ENCODE measurements at places on chromosomes 16 and 17.

DNA sequence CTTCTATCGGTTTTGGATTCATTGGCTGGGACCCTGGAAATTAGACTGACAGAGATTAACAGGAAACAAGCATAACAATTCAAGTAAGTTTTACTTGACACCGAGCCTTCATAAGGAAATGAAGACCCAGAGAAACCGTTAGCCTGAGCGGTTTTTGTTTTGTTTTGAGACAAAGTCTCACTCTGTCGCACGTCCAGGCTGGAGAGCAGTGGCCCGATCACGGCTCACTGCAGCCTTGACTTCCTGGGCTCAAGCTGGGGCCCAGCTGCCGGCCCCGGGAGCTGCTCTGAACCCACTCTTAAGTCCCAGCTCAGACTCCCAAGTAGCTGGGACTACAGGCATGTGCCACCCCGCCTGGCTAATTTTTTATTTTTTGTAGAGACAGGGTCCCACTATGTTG lies 321.3 kb downstream of the SEC14L1 start:
- no peak for DNase-seq

DNA sequence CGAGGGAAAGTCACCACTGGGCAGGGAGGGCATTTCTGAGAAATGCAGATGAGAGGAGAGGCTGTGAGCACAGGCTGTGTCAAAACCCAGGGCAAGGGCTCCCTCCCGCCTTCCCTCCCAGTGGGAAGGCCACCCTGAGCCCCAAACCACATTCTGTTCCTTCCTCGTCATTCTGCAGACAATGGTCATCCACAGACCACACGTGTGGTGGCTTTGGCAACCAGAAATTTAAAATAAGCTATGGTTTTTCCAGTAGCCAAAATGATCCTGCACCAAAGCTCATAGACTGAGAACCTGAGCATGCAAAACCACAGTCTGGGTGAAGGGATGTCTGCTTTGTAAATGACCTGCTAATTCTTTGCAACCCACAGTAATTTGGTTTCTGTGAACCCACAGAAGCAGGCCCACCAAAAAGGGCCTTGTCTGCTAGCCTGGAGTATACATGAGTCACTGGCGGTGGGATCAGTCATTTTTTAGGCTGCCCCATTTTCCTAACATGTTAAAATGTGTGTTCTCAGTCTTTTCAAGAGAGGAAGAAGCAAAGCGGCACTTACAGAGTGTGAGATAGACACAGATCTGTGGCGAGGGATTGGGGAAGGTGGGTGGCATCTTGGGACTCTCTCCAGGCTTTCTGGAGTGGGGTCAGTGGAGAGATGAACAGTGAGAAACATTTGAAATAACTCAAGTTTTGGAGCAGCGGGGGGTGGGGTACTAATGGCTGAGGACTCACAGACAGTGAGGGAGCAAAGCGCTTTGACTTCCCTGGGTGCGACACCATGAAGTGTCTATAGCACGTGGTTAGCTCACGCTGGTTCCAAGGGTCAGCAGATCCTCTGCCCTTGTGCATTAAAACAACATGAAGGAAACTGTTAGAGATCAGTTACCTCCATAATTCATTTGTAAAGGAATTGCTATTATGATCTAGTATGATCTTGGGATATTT lies 20.5 kb downstream of the GRB7 start:
- DNase-seq: no peak

- DNase-seq: no peak
These were observed 176.4 kb upstream of the KCNJ16 start for GRCh38 chr17:69898601-69899000.

DNA sequence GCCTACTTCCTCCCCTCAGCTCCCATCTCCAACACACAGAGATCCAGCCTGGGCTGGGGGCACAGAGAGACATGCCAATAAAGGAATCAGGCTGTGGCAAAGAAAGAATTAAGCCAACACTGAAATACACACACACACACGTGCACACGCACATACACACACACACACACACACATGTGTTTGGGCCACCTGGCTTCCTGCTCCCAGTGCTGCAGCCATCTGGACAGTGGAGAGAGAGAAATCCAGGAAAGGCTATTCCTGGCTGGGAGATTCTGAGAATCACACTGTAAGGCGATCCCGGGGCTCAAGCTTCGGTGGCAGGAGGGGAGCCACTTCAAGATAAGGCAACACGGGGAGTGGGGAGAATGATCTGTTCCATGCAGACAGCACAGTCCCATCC lies 72.4 kb downstream of the NOG start:
- no peak for DNase-seq

GRCh38 chr16:53991754-53992378 lies 287.9 kb downstream of the FTO start:
- no peak for DNase-seq

GRCh38 chr16:57512296-57513001 lies 23.9 kb downstream of the CCDC102A start:
- DNase-seq: no peak

GRCh38 chr17:64232466-64233262 lies 30.4 kb downstream of the TEX2 start:
- no peak for DNase-seq

- no peak for DNase-seq
These were observed 220.3 kb downstream of the PRKCA start for GRCh38 chr17:66522591-66523272.

- no peak for DNase-seq
These were observed 1.8 kb upstream of the RHBDF1 start for GRCh38 chr16:74051-74746.

- no peak for DNase-seq
These were observed 8.8 kb upstream of the ZFP1 start for GRCh38 chr16:75139498-75139897.

- no peak for DNase-seq
These were observed 38.2 kb downstream of the KSR1 start for GRCh38 chr17:27494192-27495091.

- no peak for DNase-seq
These were observed 17.5 kb downstream of the UBALD1 start for GRCh38 chr16:4597174-4597573.

GRCh38 chr17:13503526-13503925 lies 98.2 kb downstream of the HS3ST3A1 start:
- DNase-seq: no peak
